ENCODE measurements at places on chromosomes 7 and 10. TPM values are rescaled to one million over a fixed set of nuclear protein-coding genes. Genes with fewer than 3 reads are reported as not detected.

- H3K4me3 ChIP-seq, result no peak overlapping the region
- no peak overlapping the region for H3K27ac ChIP-seq
- DNase-seq, result peak; percentile 18
- no peaks in the 10 kb centered on the region for H3K4me1 ChIP-seq
- H3K27me3 ChIP-seq, result no peaks in the 10 kb centered on the region
- no peaks in the 10 kb centered on the region for H3K36me3 ChIP-seq
Measured at GRCh38 chr7:115240242-115240641, 318.3 kb downstream of the MDFIC start.

DNA sequence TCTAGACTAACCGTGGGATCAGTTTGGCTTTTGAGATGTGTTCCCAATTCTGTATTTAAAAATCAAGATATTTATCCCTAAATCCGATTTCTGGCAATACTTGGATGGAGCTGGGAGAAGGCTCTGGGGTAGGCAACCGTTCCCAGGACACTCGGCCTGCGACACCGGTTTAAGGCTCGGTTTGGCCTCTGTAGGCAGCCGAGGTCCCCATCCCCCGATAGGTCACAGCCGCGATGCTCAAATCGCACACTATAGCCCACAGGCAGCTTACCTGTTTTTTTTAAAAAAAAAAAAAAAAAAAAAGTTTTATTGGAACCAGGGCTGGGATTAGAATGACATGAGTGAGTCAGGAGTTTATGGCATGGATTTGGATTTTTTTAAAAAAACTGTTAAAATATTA lies 729 bp upstream of the TAF3 start:
- no peaks in the 10 kb centered on the region for H3K4me1 ChIP-seq
- no peaks in the 10 kb centered on the region for H3K36me3 ChIP-seq
- no peaks in the 10 kb centered on the region for H3K27me3 ChIP-seq

Gene GFRA1
- 5.0 TPM for total RNA-seq

DNA sequence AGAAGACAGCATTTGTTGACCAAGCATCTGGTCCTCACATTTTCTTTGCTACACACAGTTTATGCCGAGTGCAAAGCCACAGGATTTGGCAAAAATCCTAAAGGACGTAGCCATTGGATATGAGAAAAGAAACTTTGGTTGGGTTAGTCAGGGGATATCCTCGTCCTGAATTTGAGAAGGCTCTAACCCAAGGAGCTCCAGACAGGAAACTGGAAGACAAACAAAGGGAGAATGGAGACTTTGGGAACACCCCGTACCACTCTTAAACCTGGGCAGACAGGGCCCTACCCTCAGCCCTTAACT lies 146.6 kb upstream of the FRMD4A start:
- peaks cover 12% of the 10 kb centered on the region for H3K4me1 ChIP-seq
- no peak overlapping the region for H3K4me3 ChIP-seq
- H3K27ac ChIP-seq, result no peak overlapping the region
- H3K36me3 ChIP-seq, result no peaks in the 10 kb centered on the region

Gene MPP7
- total RNA-seq, result not detected

DNA sequence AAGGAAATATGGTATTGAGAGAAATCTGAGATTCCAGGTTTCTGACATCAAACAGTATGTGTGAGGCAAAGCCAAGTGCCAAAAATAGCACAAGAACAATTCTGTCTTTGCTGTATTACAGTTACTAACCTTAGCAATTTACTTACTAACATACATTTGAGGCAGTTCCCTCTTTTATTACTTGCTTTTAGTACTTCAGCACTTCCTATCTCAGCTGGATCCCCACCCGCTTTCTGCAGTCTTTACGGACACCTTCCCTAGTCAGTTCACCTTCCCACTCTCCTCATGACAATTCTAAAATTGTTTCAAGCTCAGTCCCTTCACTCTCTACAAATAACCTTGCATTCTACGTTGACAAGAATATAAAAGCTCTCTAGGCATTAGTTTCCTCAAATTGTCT lies 79.2 kb downstream of the ELAPOR2 start:
- H3K36me3 ChIP-seq, result no peaks in the 10 kb centered on the region
- H3K4me3 ChIP-seq, result no peak overlapping the region
- DNase-seq, result no peak
- no peak overlapping the region for H3K27ac ChIP-seq
- H3K27me3 ChIP-seq, result no peaks in the 10 kb centered on the region

Gene CRYGN
- not detected for total RNA-seq

DNA sequence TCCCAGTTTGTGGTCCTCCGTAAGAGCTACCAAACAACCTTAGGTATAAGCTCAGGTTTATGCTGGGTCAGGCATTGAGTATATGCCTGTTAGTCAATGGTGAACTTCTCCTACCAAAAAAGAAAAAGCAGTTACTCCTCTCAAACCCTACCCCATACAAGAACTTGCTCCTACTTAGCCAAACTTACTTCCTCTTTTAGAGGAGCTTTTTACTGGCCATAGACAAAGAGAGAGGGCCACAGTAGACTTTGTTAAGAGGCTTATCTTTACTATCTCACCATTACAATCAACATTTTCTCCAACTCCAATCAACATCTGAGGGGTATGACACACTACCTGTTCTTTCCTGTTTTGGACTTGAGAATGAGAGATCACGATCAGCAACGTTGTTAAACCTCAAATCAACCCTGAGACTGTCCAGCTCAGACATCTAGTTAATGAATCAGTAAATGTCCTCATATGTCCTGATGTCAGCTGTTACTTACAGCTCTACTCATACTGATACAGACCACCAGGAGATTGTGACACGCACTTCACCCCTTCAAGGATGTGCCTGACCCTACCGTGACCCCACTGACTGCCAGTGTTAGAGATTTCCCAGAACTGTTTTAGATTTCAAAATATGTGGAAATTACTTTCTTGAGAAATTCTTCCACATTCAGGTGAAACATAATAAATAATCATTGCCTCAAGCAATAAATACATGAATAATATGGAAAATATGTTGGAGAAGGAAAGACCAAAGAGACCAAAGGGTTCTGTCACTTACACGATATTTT lies 18.4 kb upstream of the CCDC71L start:
- H3K4me3 ChIP-seq, result no peak overlapping the region
- peak; percentile 63 for DNase-seq
- no peaks in the 10 kb centered on the region for H3K27me3 ChIP-seq
- H3K4me1 ChIP-seq, result peaks cover 33% of the 10 kb centered on the region

Gene LHPP
- 19.0 TPM for total RNA-seq

DNA sequence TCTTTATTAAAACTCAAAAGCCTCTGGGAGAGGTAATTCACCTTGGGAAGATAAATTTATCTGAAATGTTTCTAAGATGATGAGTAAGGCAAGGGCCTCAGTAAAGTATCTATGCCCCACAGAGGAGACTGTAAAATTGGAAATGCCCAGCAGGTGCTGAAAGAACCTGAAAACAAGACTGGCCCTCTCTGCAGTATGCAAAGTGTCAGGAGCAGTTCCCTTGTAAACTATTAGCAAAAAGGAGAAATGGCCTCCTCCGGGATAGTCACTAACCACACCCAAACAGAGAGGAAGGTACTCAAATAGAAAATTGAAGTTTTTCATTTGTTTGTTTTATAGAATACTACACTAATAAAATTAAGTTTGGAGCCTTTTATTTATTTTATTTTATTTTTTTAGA lies 81.2 kb downstream of the FZD1 start:
- DNase-seq, result no peak
- no peak overlapping the region for H3K4me3 ChIP-seq
- no peaks in the 10 kb centered on the region for H3K4me1 ChIP-seq
- no peaks in the 10 kb centered on the region for H3K36me3 ChIP-seq
- no peak overlapping the region for H3K27ac ChIP-seq
- H3K27me3 ChIP-seq, result peaks cover 66% of the 10 kb centered on the region

Gene ASB10
- total RNA-seq, result not detected

GRCh38 chr7:91325726-91326125 lies 61.5 kb downstream of the FZD1 start:
- H3K4me1 ChIP-seq, result no peaks in the 10 kb centered on the region
- H3K27ac ChIP-seq, result no peak overlapping the region
- H3K4me3 ChIP-seq, result no peak overlapping the region
- H3K36me3 ChIP-seq, result no peaks in the 10 kb centered on the region

DNA sequence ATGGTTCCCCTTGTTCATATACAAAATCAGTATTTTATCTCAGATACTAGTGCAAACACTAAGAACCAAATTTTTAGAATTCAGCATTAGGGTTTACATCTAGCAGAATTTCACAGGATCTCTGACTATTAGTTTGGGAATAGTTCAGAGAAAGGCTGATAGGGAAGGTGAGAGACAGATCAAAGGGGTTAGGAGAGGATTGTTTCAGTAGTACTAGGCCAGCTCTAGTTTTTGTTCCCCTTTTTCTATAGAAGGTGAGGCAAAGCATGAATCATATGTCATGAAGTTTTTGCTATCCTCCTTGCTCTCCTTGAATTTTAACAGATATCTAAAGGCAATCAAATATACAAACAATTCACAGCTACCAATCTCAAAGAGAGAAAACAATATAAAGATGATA lies 26.1 kb upstream of the CTNNA3 start:
- no peak for DNase-seq

Gene PHKG1
- total RNA-seq, result 0.32 TPM

Gene SCIN
- 0.32 TPM for total RNA-seq

DNA sequence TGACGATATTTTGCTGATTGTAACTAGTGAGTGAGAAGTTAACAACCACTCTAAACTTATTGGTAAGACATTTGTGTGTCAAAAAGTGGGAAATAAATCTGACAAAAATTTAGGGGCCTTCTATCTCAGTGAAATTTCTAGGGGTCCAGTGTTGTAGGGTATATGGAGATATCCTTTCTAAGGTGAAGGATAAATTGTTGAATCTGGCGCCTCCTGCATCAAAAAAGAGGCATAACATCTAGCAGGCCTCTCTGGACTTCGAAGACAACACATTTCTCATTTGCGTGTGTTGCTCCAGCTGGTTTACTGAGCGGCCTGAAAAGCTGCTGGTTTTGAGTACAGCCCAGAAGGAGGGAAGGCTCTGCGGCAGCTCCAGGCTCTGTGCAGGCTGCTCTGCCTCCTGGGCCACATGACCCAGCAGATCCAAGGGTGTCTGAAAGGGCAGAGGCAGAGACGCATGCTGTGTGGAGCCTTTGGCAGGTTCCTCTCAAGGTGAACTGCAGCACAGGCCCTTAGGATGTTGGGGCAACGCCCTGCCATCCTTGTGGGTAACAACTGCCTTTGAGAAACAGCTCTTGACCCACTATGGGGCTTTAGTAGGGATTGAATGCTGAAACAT lies 72.4 kb downstream of the LMBR1 start:
- no peaks in the 10 kb centered on the region for H3K36me3 ChIP-seq
- H3K4me3 ChIP-seq, result no peak overlapping the region
- DNase-seq, result peak; percentile 12
- H3K4me1 ChIP-seq, result no peaks in the 10 kb centered on the region
- H3K27me3 ChIP-seq, result no peaks in the 10 kb centered on the region
- no peak overlapping the region for H3K27ac ChIP-seq

Gene NUTM2B
- total RNA-seq, result not detected

GRCh38 chr10:48464121-48464870 lies 140.6 kb downstream of the ARHGAP22 start:
- H3K4me1 ChIP-seq, result no peaks in the 10 kb centered on the region
- DNase-seq, result no peak
- no peaks in the 10 kb centered on the region for H3K36me3 ChIP-seq

GRCh38 chr7:133070562-133070961 lies 11.3 kb downstream of the CHCHD3 start:
- H3K27me3 ChIP-seq, result no peaks in the 10 kb centered on the region
- H3K4me3 ChIP-seq, result no peak overlapping the region
- no peak overlapping the region for H3K27ac ChIP-seq
- DNase-seq, result no peak
- no peaks in the 10 kb centered on the region for H3K4me1 ChIP-seq
- H3K36me3 ChIP-seq, result peaks cover 5% of the 10 kb centered on the region

- no peak overlapping the region for H3K4me3 ChIP-seq
- H3K27me3 ChIP-seq, result no peaks in the 10 kb centered on the region
- no peaks in the 10 kb centered on the region for H3K4me1 ChIP-seq
- H3K27ac ChIP-seq, result no peak overlapping the region
- DNase-seq, result no peak
- H3K36me3 ChIP-seq, result no peaks in the 10 kb centered on the region
Measured at GRCh38 chr7:54560723-54561122, 18.5 kb downstream of the VSTM2A start.

DNA sequence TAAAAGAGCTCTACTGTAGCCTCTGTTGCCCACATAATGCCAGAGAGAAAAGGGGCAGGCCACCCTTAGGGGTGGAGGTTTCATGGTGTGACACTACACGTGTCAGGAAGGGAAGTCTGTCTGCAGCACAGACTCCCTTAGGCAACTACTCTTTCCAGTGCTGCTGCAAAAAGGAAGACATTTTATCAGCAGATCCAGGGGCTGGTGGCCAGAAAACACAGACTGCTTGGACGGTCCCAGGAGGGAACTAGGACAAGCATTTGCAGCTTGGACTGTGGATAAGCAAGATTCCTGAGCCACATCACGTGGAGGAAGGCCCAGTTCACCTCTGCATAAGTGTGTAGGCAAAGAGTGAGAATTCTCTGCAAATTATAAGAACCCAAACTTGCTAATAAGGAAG lies 220.8 kb downstream of the FANK1 start:
- DNase-seq, result no peak
- no peak overlapping the region for H3K27ac ChIP-seq
- H3K36me3 ChIP-seq, result 0 out of 2 replicates have a peak, but pooled peaks cover 14% of the 10 kb centered on the region
- H3K27me3 ChIP-seq, result no peaks in the 10 kb centered on the region
- no peak overlapping the region for H3K4me3 ChIP-seq

Gene ZCCHC24
- total RNA-seq, result 30.3 TPM

GRCh38 chr7:137943132-137943551 lies 58.7 kb downstream of the CREB3L2 start:
- H3K27me3 ChIP-seq, result no peaks in the 10 kb centered on the region
- DNase-seq, result peak; percentile 63
- H3K4me1 ChIP-seq, result peaks cover 30% of the 10 kb centered on the region
- H3K36me3 ChIP-seq, result peaks cover 3% of the 10 kb centered on the region
- H3K4me3 ChIP-seq, result no peak overlapping the region

Gene ACTL6B
- total RNA-seq, result not detected

DNA sequence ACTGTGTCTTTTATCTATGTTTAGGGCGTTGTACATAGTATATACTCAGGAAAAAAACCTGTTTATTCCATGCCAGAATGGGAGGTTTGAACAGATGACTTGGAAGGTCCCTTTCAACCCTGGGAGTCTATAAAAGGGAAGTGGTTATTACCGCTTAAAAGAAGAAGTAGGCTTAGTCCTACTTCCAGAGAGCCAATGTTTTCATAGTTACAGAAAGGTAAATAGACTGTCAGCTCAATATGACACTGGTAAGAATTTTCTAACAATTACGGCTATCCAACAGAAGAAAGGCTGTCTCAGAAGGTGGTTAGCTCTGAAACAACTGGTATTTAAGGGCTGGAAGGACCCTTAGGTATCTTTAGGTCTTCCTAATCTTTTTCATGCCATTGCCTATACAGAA lies 1.1 kb upstream of the TFAM start:
- peak overlapping the region; percentile 85 for H3K4me3 ChIP-seq
- H3K4me1 ChIP-seq, result peaks cover 9% of the 10 kb centered on the region
- DNase-seq, result peak; percentile 19
- no peaks in the 10 kb centered on the region for H3K27me3 ChIP-seq
- peak overlapping the region; percentile 76 for H3K27ac ChIP-seq

Gene CPED1
- total RNA-seq, result 20.2 TPM

DNA sequence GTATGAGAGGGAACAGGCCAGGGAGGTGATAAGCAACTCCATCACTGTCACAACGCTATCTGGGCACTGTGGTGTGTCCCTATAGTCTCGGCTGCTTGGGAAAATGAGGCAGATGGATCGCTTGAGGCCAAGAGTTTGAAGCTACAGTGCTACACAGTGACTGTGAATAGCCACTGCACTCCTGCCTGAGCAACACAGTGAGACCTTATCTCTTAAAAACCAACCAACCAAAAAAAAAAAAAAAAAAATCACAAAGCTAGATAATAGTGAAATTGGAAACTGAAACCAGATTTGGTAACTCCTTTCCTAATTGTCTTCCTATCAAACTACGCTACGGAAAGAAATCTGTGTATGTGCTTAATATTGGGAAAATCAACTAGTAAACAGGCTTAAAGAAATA lies 14.1 kb downstream of the MICU1 start:
- no peaks in the 10 kb centered on the region for H3K27me3 ChIP-seq
- H3K4me3 ChIP-seq, result no peak overlapping the region
- H3K36me3 ChIP-seq, result no peaks in the 10 kb centered on the region
- H3K27ac ChIP-seq, result no peak overlapping the region
- no peaks in the 10 kb centered on the region for H3K4me1 ChIP-seq

Measured in GM23248 (cell line).